ENCODE measurements at places on chromosomes 12 and 14. TPM values are rescaled to one million over a fixed set of nuclear protein-coding genes. Genes with fewer than 3 reads are reported as not detected.

- no peak overlapping the region for H3K27ac ChIP-seq
- no peak for DNase-seq
- no peak overlapping the region for H3K4me3 ChIP-seq
- H3K27me3 ChIP-seq: no peaks in the 10 kb centered on the region
- peaks cover 4% of the 10 kb centered on the region for H3K4me1 ChIP-seq
Measured at GRCh38 chr12:102299731-102300130, 102.1 kb upstream of the PMCH start.

The KLRD1 gene
- 3.5 TPM for total RNA-seq

The ARG2 gene
- total RNA-seq: 76.1 TPM

GRCh38 chr14:38775986-38776385, 327.0 kb downstream of the SEC23A start:
- H3K4me3 ChIP-seq: no peak overlapping the region
- H3K36me3 ChIP-seq: no peaks in the 10 kb centered on the region
- DNase-seq: no peak
- no peaks in the 10 kb centered on the region for H3K27me3 ChIP-seq
- H3K4me1 ChIP-seq: no peaks in the 10 kb centered on the region

The CACNA2D4 gene
- 1.7 TPM for total RNA-seq

The RTL1 gene
- not detected for total RNA-seq

The TAS2R9 gene
- not detected for total RNA-seq

The TMEM120B gene
- total RNA-seq: 14.4 TPM

DNA sequence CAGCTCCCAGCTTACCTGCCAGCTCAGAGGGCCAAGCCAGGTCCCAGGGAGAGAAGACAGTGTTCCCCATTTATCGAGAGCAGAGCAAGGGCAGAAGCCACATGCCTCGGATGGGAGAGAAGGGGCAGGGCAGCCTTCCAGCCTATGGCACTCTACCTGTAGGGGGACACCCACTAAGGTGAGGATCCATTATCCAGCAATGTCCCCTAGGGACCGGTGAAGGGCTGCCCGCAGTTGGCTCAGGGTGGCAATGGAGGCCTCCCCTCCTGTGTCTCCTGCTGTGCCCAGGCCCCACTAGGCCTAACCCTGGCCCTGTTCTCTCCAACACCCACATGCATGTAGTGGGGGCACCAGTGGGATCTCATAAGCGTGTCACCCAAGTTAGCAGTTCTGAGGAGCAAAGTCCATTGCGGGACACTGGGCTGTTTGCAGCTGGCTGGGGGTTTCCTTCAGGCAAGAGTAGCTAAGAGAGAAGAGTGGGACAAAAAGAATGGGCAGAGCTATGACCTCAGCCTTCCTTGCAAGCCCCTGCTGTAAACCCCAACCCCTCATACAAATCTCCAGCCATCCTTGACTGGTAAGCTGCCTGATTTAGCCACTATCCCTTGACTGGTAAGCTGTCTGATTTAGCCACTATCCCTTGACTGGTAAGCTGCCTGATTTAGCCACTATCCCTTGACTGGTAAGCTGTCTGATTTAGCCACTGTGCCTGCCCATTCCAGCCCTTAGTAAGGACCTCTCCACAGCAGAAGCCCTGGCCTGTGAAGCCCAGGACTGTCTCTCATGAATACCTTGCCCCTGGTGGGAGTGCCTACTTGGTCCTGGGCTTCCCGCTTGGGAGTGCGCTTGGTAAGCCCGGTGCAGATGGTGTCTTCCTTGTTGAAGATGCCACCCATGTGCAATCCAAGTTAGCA, 5.2 kb upstream of the ASB2 start:
- H3K36me3 ChIP-seq: no peaks in the 10 kb centered on the region
- H3K4me1 ChIP-seq: no peaks in the 10 kb centered on the region
- no peak overlapping the region for H3K4me3 ChIP-seq
- DNase-seq: no peak
- H3K27ac ChIP-seq: no peak overlapping the region

- no peaks in the 10 kb centered on the region for H3K36me3 ChIP-seq
- H3K4me1 ChIP-seq: peaks cover 15% of the 10 kb centered on the region
- peak overlapping the region; percentile 62 for H3K27ac ChIP-seq
- H3K4me3 ChIP-seq: no peak overlapping the region
- H3K27me3 ChIP-seq: no peaks in the 10 kb centered on the region
Measured at GRCh38 chr12:26493656-26494055, 298.3 kb downstream of the SSPN start.

The RACGAP1 gene
- total RNA-seq: 6.3 TPM

GRCh38 chr12:112862636-112863290, 44.0 kb upstream of the OAS1 start:
- no peaks in the 10 kb centered on the region for H3K4me1 ChIP-seq
- no peaks in the 10 kb centered on the region for H3K36me3 ChIP-seq
- no peak overlapping the region for H3K27ac ChIP-seq
- H3K27me3 ChIP-seq: no peaks in the 10 kb centered on the region
- no peak overlapping the region for H3K4me3 ChIP-seq
- DNase-seq: no peak

- no peak for DNase-seq
- no peaks in the 10 kb centered on the region for H3K27me3 ChIP-seq
- no peak overlapping the region for H3K4me3 ChIP-seq
- H3K36me3 ChIP-seq: no peaks in the 10 kb centered on the region
- no peak overlapping the region for H3K27ac ChIP-seq
Measured at GRCh38 chr14:78162202-78162601, 8.0 kb upstream of the NRXN3 start.

DNA sequence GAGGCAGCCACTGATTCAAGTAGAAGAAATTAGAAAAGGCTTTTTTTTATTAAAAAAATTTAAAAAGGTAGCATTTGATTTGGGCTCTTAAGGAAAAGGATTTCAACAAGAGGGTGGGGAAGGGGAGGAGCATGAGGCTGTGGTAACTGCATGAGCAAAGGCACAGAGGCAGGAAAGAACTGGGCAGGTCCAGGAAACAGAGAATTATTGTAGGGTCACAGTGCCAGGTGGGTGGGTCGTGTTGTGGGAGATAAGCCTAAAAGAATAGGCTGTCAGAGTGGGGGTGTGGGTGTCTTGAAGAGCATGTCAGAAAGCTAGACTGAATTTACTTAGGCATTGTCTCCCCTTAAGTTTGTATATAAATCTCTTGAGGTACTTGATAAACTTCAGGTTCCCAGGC, 7.8 kb downstream of the LIMA1 start:
- no peak overlapping the region for H3K4me3 ChIP-seq
- peak overlapping the region; percentile 54 for H3K27ac ChIP-seq
- no peaks in the 10 kb centered on the region for H3K27me3 ChIP-seq
- peaks cover 44% of the 10 kb centered on the region for H3K4me1 ChIP-seq

The ASB2 gene
- 3.8 TPM for total RNA-seq

DNA sequence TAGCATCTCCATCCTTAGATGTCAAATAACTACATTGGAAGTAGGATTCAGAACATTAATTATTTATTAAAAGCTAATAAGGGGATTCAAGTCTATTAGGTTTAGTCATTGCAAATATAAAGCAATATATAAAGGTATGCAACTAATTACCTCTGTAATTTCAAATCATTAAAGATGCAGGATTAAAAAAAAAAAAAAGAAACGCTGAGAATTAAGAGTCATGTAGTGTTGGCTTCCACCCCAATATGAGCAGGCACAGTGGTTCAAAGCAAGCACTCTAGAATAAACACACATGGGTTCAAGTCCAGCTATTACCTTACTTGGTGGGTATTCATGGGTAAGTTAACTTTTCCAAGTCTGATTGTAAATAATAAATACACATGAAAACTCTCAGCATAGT, 10.9 kb downstream of the SPTB start:
- no peaks in the 10 kb centered on the region for H3K27me3 ChIP-seq
- H3K27ac ChIP-seq: no peak overlapping the region
- no peaks in the 10 kb centered on the region for H3K36me3 ChIP-seq
- no peak for DNase-seq
- H3K4me1 ChIP-seq: no peaks in the 10 kb centered on the region

DNA sequence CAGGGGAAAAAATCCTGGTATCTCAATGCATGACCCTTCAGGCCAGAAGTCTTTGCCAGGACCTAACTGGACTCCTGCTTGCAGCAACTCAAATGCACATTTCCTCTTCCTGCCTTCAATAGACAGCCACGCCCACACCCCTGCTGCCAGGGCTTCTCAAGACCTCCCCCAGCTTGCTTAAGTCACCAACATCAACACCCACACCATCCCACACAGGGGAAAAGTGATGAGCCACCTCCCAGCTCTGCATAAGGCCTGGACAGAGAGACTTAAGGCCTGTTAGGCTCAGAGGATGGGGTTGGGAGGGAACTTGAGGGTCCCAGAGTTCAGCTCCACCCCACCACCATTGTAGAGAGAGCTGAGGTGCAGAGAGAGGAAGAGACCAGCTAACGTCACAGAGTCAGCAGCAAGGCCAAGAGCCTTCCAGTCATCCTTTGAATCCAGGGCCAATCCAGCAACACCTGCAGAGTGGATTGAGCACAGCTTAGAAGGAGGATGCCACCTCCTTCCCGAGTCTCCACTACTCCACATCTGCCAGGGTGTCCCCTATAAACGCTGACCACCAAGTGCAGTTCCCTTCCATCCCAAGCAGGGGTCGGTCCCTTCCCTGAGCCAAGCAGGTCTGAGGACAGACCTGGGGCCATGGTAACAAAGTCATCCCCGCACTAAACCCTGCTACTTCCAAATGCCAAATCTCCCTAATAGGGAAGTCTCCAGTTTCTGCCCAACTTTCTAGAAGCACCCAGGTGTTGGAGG, 50.0 kb downstream of the KDM2B start:
- H3K36me3 ChIP-seq: no peaks in the 10 kb centered on the region
- no peak overlapping the region for H3K4me3 ChIP-seq
- H3K27me3 ChIP-seq: no peaks in the 10 kb centered on the region

- H3K27me3 ChIP-seq: no peaks in the 10 kb centered on the region
- no peaks in the 10 kb centered on the region for H3K36me3 ChIP-seq
- DNase-seq: no peak
- no peak overlapping the region for H3K27ac ChIP-seq
- no peaks in the 10 kb centered on the region for H3K4me1 ChIP-seq
Measured at GRCh38 chr12:42770261-42770660, 180.7 kb upstream of the PRICKLE1 start.

DNA sequence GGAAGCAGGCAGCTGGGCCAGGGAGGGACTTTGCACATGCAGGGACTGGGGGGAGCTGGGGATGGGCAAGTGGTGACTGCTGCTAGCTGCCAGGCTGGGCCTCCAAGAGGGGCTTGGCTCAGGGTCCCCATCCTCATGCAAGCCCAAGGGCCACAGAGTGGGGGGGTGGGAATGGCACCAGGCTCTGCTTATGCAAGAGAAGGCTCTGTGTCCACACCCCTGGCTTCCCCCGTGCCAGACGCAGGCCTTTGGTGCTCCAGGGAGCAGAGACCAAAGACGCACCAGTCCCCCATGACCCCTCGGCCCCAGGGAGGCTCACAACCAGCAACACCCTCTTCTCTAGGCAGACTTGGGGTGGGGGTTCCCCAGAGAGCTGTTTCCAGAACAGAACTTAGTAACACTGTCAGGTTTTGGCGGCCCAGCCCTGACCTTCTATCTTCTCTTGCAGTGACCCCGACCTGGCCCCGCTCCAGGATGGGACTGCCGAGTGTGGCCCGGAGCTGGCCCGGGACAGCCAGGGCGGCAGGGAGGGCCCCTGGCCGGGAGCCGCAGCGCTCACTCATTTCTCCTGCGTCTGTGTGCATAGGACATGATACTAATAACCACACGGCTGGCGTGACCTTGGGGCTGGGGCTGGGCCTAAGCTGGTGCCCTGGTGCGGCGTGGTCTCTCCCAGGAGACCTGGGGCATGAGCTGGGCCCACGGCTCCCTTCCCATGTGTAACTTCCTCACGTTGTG, 14.3 kb downstream of the XRCC3 start:
- DNase-seq: no peak
- H3K27me3 ChIP-seq: no peaks in the 10 kb centered on the region
- H3K36me3 ChIP-seq: peaks cover 38% of the 10 kb centered on the region
- H3K4me1 ChIP-seq: peaks cover 19% of the 10 kb centered on the region
- no peak overlapping the region for H3K27ac ChIP-seq

GRCh38 chr12:26122061-26122680, 2.7 kb downstream of the BHLHE41 start:
- no peak overlapping the region for H3K4me3 ChIP-seq
- H3K36me3 ChIP-seq: no peaks in the 10 kb centered on the region
- no peaks in the 10 kb centered on the region for H3K27me3 ChIP-seq
- H3K4me1 ChIP-seq: peaks cover 41% of the 10 kb centered on the region

DNA sequence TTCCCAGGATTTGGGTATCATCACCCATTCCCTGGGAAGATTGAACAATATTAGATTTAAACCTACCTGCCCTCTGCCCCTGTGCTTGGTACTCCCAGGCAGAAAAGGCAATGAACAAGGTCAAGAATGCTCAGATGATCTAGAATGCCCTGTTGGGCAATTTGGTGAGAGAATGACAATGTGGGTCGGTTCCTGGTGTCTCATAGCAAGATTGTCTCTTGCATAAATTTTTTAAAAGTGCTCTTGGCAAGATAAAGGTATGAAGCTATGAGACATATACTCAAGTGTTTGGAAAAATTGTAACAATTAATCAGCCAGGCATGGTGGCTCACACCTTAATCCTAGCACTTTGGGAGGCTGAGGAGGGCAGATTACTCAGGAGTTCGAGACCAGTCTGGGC, 86.0 kb upstream of the OTX2 start:
- H3K36me3 ChIP-seq: no peaks in the 10 kb centered on the region
- no peak for DNase-seq

DNA sequence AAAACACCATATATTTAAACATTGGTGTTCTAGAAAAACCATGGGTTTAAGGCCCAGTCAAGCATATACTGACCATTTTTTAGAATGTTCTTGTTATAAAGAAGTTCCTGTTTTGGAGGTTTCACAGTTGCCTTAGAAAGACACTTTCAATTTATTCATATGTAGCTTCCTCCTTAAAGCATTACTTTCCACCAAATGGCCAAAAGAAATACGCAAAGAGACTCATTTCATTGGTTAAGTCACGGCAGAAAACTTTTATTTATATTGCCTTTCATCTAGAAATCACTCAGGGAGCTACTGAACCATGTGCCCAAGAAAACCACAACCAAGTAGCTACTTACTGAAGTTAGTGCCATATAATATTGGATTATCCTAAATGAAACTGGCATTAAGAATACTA, 40.0 kb downstream of the MYBPC1 start:
- no peaks in the 10 kb centered on the region for H3K27me3 ChIP-seq
- H3K4me3 ChIP-seq: no peak overlapping the region
- H3K36me3 ChIP-seq: no peaks in the 10 kb centered on the region
- no peak for DNase-seq
- H3K4me1 ChIP-seq: peaks cover 21% of the 10 kb centered on the region

DNA sequence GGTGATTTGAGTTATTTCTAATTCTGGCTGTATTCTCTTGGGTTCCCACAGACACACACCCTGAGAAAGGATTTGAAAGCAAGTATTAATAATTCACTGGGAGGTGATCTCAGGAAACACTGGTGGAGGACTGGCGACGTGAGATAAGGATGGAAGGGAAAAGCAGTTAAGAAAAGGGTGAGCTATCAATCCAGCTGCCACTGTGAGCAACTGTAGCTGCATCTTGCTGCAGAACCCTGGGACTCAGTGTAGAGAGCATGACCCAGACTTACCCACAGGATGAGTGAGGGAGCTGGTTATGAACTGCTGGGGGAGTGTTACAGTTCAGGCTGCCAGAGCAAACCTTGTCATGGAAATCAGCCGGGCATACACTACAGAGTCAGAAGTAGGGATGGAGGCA, 71.9 kb downstream of the RESF1 start:
- no peak overlapping the region for H3K27ac ChIP-seq
- H3K4me3 ChIP-seq: no peak overlapping the region
- no peaks in the 10 kb centered on the region for H3K36me3 ChIP-seq
- peak; percentile 23 for DNase-seq
- H3K4me1 ChIP-seq: peaks cover 5% of the 10 kb centered on the region
- no peaks in the 10 kb centered on the region for H3K27me3 ChIP-seq

The FOXG1 gene
- 0.13 TPM for total RNA-seq

The OR11H6 gene
- total RNA-seq: not detected

The ERG28 gene
- 12.1 TPM for total RNA-seq
